ENCODE measurements at places on chromosomes 1 and 21.

- no peak for DNase-seq
Observed at GRCh38 chr1:23568608-23569383, 9.5 kb upstream of the ID3 start.

DNA sequence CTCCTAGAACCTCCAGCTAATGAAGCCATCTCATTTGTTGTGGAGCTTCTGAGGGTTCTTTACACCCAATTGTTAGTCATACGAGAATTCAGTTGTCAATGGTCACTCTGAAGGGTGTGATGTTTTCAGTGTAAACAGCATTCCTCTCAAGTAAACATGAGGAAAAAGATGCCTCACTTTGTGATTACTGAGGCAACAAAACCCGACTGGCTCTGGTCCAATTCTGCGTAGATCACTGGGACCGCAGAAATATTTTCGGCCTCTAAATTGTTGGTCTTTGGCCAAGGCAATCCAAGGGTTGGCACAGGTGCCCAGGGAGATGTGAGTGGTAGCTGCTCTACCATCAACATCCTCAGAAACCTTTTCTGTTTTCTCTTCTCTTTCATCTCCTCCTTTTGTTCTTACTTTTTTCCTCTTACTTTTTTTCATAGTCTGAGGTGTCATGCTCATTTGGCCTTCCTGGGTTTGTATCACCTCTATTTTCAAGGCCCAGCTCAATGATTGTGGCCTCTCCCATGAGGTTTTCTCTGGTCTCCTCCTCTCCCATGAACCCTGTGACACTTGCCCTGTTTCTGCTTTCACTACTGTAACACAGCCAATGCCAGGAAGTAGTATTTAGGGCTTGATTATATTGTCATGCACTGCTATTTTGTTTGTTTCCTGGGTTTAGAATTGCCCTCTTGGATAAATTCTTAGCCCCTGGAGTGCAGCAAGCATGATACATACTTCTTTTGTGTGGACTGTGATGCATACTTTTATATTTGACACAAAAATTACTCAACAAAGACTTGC, 221.9 kb downstream of the TNR start:
- no peak for DNase-seq

- DNase-seq, result no peak
Observed at GRCh38 chr1:164753521-164754077, 194.6 kb downstream of the PBX1 start.

DNA sequence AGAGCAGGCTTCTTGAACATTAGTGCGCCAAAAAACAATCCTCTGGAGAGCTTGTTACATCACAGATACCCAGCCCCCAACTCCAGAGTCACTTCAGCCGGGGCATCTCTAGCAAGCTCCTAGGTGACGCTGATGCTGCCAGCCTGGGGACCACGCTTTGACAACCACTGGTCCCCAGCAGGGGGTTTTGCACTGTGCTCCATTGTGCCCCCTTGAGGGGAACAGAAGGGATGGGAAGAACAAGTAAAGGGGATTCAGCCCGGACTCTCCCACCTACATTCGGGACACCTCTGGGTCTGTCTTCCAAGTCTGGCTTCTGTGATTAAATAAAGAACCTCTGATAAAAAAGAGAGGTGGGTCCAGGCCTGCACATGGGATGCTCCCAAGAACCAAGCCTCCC, 60.4 kb downstream of the ATP5PO start:
- DNase-seq, result no peak

DNA sequence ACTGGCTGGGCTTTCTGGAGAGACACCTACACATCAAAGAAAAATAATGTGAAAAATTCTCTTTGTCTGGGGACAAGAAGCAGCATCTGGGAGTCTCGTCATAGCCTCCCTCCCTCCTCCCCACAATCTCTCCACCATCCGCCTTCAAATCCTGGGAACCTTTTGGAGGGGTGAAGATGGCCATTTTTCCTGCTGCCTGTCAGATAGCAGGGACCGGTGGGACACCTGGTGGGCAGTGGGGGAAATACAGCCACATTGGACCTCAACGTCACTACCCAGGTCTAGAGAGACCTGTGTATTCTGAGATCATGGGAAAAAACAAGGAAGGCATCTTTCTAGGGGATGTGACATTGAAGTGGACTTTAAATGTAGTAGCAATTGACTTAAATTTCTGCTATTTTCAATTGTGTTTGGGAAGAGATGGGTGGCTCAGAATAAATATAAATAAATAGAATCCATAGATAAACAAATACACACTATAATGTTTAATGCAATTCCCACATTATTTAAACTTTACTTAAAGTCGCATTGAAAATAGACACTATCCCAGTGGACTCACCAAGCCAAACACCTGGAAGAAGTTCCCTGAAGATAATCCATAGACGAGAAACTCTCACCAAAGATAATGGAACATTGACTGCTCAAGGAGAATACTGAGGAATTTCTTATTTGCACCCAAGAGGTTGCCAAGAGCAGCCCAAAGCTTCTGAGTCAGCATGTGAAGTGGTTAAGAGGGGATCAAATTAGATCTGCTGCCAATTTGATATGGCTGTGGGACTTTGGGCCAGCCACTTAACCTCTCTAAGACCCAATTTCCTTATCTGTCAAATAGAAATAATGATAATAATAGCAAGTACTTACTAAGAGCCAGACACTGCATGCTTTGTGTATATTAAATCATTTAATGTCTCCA, 147.6 kb upstream of the CAMK1G start:
- DNase-seq, result peak; percentile 88

- peak; percentile 11 for DNase-seq
Observed at GRCh38 chr1:217331698-217332097, 299.2 kb downstream of the GPATCH2 start.

DNA sequence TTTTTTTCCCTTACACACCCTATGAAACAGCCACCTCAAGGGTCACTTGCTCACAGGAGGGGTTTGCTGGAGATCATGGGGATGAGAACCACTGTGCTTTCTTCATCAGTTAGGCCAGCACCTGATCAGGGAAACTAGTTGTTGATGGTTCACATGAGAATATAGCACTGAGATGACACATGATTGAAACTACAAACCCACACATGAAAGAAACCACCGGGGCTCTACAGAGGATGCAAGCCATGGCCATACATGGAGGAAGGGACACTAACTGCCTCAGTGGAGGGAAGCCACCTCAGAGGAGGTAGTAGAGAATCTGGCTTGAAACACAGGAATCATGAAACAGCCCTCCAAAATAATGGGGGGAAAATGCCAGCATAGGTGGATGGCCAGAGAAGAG, 63.2 kb downstream of the PRKAB2 start:
- DNase-seq, result no peak

GRCh38 chr1:72011721-72012120, 270.6 kb downstream of the NEGR1 start:
- no peak for DNase-seq

- no peak for DNase-seq
Observed at GRCh38 chr1:71228241-71228640, 147.4 kb upstream of the ZRANB2 start.

- no peak for DNase-seq
Observed at GRCh38 chr21:24076179-24076578, 1531.1 kb downstream of the MRPL39 start.
